ENCODE measurements at places on chromosomes 13 and 19. TPM values are rescaled to one million over a fixed set of nuclear protein-coding genes. Genes with fewer than 3 reads are reported as not detected.

TRPC4 gene
- polyA plus RNA-seq, result 0.23 TPM

DNA sequence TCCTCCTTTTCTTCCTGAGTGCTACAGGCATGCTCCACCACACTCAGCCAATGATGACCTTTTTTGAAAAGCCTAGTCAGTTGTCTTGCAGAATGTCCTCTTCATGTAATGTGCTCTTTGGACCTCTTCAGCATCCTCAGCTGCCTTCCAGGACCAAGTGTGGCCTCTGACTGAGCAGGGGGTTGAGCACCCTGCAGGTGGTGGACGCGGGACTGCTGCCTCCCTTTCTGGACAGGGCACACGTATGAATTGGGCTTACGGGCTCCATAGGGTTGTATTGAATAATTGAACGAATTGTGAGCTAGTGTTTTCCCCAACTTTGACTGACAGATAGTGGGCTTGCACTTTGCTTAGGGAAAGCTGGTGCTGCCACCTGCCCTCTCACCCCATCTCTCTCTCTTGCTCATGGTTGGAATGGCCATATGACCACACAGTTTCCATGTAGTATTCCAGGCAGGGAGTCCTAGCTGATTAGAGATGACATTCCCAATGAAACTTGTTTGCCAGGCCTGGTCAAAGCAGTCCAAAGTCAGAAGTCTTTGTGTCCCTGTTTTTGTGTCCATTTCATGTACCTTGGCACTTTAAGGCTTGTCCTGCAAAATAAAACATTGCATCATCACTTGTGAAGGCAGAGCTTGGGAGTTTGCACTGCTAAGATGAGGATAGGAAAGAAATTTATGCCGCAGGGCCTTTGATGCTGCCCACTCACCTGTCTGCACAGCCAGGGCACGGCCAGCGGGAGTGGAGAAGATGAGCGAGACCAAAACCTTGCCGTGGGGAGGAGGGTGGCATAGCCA, 76.3 kb upstream of the NPAS1 start:
- DNase-seq, result no peak

DNA sequence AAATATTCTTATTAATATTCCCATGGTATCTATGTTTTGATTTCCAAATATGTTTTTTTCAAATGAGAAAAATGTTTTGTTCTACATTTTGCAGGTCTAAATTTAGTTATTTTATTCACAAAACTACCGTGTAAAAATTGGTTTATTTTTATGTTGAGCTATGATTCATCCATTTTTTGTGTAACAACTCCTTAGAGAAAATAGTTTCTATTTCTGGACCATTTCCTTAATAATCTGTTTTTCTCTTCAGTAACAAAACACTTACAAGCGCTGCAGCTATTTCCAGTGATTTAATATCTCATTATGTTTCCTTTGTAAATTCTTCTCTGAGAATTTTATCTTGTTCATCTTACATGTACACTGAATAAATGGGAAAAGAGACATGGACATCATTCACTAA, 550.7 kb upstream of the SLITRK5 start:
- no peak for DNase-seq

FBN3 gene
- polyA plus RNA-seq, result not detected

DNA sequence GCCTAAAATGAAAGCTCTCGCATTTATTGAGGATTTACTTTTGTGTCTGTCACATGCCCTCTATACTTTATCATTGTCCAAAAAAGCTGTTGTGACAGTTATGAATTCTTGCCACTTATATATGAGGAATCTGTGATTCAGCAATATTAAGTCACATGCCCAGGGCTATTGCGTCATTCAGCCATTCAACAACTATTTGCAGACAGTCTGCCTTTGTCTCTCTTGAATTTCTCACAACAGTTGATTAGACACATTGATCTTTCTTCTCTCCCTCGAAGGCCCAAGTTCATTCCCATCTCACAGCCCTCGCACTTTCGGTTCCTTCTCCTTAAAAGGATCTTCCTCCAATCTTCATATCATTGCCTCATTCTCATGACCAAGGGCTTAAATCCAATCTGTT, 342.6 kb downstream of the MZT1 start:
- no peak for DNase-seq

USHBP1 gene
- polyA plus RNA-seq, result 2.1 TPM

Measured in stomach (tissue), 19 donors.